ENCODE measurements at places on chromosomes 5 and 9. TPM values are rescaled to one million over a fixed set of nuclear protein-coding genes. Genes with fewer than 3 reads are reported as not detected.

ZNG1F gene
- 12.1 TPM for total RNA-seq

NUTM2G gene
- total RNA-seq, result not detected

SPINK7 gene
- total RNA-seq, result not detected

POC5 gene
- 10.0 TPM for total RNA-seq

CCNO gene
- 0.33 TPM for total RNA-seq

IFNA6 gene
- total RNA-seq, result not detected

TERT gene
- not detected for total RNA-seq

PRUNE2 gene
- 6.5 TPM for total RNA-seq

ISL1 gene
- total RNA-seq, result not detected

PCDHA12 gene
- total RNA-seq, result under 0.01 TPM

IFNA13 gene
- total RNA-seq, result not detected

TMED9 gene
- 124 TPM for total RNA-seq

FGF18 gene
- total RNA-seq, result 0.10 TPM

FBXW5 gene
- total RNA-seq, result 180 TPM

PRDM9 gene
- not detected for total RNA-seq

PALM2AKAP2 gene
- under 0.01 TPM for total RNA-seq

PCDHB5 gene
- 0.98 TPM for total RNA-seq

DNAJB5 gene
- 6.0 TPM for total RNA-seq
